ENCODE measurements at places on chromosomes 12 and 14.

- DNase-seq, result no peak
Observed at GRCh38 chr14:100564512-100564911, 22.7 kb downstream of the BEGAIN start.

GRCh38 chr12:122403115-122403770 is 19.2 kb downstream of the CLIP1 start:
- no peak for DNase-seq

GRCh38 chr12:105706973-105707334 is 376.5 kb downstream of the C12orf75 start:
- no peak for DNase-seq

GRCh38 chr14:38420048-38420447 is 164.2 kb upstream of the CLEC14A start:
- no peak for DNase-seq

GRCh38 chr14:106578481-106578880 is 1052.1 kb downstream of the TMEM121 start:
- no peak for DNase-seq

GRCh38 chr12:524167-524951 is 64.6 kb downstream of the B4GALNT3 start:
- peak; percentile 44 for DNase-seq

GRCh38 chr12:27971121-27971489 is 1.4 kb downstream of the PTHLH start:
- no peak for DNase-seq

Data from NCI-H1105 (cell line).